ENCODE measurements at places on chromosomes 2 and 18.

DNA sequence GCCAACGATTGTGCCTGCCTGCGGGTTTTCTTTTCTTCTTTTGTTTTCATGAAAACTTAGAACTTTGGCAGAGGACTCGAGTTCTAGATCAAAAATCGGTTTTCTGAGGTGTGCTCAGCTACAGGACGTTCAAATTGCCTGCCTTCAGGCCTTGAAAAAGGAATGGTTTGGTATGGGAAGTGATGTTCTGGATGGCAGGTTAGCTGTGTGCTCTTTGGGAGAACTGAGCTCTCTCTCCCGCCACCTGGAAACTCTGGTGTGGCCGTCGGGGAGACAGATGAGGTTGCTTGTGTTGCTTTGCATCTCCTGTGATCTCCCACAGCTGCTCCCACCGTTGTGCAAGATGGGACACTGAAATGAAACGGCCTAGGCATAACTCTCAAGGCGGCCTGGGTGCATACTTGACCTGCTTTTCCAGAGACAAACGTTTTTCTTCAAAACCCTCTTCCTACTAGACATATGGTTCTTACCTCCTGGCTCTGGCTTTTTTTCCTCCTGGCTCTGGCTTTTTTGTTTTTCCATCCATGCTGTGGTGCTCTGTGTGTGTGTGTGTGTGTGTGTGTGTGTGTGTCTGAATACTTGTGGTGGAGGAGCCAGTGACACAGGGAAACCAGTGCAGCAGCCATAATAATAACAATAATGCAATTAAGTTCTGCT is 2.0 kb downstream of the FMNL2 start:
- no peak for DNase-seq

DNA sequence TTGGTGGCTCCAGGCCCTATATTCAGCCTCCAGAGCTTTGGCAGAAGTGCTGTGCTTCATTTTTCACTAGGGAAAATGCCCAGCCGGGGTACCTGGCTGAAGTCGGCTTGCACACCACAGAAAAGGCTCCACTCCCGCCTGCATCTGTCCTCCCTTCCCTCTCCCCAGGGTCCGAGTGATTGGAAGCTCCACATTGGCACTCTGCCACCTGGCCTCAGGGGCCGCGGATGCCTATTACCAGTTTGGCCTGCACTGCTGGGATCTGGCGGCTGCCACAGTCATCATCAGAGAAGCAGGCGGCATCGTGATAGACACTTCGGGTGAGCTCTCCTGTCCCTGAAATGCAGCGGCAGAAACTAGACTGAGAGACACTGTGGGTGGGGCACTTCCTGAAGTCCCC is 47.4 kb downstream of the IMPA2 start:
- no peak for DNase-seq

DNA sequence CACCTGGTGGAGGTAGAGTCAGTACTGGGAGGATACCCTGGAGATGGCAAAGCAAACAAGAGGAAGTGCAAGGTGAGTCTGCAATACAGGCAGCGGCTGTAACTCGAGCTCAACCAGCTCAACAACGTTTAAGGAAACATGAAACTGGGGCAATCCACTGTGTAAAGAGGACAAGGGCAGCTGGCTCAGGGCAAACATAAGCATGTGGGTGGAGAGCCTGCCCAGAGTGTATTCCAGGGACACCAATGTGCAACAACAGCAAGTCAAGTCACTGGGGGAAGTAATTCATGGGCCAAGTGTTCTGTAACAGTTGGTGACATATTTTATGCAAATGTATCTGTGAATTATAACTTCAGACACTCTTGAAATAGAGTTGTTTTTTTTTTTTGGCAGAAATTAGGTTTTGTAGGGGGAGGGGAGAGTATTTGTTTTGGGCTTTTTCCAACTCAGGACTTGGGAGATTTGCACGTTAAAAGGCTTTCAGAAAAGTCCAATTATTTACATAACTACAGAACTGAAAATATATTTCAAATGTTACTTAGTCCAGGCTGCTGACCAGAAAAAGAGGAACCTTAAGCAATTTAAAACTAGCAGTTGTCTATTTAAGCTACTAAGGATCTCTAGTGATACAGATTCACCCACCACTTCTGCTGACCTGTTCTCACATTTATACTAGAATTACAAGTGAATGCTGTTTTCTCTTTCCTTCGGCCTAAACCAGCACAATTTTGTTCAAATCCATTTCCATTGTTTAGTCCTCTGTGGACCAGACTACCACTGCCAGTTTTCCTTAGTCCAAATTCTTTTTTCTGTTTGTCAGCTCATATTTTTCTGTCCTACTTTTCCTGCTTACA is 18.6 kb downstream of the NRXN1 start:
- DNase-seq, result peak; percentile 100

GRCh38 chr18:13800505-13801259 is 23.3 kb upstream of the MC5R start:
- no peak for DNase-seq

DNA sequence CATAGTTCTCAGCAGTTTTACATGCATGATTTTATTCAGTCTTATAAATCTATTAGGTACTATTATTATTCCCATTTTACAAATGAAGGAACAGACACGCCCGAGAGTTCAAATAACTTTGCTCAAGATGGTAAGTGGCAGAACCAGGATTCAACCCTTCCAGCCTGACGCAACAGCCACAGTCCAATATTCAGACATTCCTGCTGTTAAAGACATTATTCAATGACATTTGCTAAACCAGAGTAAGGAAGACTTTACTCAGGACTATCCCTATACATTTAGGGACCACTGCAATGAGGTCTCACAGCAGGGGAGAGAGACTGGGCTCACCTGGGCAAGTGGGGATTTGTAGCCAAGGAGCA is 29.4 kb upstream of the IGFBP2 start:
- DNase-seq, result no peak

DNA sequence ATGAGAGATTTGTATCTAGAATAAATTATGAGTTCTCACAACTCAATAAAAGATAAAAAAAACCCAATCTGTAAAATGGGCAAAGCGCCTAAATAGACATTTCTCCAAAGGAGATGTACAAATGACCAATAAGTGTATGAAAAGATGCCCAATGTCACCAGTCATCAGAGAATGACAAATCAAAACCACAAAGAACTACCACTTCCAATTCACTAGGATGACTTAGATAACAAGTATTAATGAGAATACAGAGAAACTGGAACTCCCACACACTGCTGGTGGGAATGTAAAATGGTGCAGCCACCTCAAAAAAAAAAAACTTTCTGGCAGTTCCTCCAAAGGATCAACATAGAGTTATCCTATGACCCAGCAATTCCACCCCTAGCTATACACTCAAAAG is 17.4 kb upstream of the COL6A3 start:
- no peak for DNase-seq

GRCh38 chr18:60667016-60667415 is 294.4 kb upstream of the MC4R start:
- DNase-seq, result no peak
